Activated CD8-positive, alpha-beta memory T cell treated with anti-CD3 and anti-CD28 coated beads for 24 hours (primary cell): ENCODE measurements at places on chromosomes 6 and 20.

GRCh38 chr6:2162079-2162445 is 83.3 kb downstream of the GMDS start:
- no peak for DNase-seq

DNA sequence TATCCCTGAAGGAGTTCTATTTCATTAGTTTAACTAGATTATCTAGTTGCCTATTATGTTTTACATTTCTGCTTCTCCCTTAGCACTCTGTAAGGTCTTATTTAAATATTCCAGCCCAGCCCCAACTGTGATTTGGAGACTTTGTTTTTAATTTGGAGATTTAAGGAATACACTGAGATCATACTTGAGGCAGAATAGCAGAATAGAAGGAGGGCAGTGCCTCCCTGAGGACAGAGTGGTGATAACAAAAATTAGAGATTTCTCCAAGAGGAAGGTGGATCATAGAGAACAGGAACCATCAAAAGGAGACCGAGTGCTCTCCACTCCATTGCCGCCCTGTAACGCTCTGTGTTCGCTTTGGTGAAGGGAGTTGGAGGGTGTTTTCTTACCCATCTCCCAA is 14.8 kb upstream of the CD164 start:
- no peak for DNase-seq

DNA sequence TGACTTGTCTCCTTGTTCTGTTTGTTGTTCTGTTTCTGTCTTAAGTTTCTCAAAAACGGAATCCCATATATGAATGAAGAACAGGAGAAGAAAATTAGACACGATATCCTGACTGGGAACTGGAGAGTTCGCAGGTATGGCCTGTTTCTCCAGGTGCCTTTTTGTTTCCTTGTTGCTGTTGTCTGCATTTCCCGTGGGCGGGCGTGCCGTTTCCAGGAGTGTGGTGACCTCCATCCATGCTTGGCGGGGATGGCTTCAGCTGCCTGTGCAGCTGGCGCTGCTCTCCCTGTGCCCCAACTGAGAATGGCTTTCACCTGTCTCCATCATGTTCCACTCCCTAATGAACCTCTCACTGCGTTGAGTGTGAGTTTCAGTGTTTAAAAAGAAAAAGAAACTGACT is 4.4 kb downstream of the PNLDC1 start:
- no peak for DNase-seq

DNA sequence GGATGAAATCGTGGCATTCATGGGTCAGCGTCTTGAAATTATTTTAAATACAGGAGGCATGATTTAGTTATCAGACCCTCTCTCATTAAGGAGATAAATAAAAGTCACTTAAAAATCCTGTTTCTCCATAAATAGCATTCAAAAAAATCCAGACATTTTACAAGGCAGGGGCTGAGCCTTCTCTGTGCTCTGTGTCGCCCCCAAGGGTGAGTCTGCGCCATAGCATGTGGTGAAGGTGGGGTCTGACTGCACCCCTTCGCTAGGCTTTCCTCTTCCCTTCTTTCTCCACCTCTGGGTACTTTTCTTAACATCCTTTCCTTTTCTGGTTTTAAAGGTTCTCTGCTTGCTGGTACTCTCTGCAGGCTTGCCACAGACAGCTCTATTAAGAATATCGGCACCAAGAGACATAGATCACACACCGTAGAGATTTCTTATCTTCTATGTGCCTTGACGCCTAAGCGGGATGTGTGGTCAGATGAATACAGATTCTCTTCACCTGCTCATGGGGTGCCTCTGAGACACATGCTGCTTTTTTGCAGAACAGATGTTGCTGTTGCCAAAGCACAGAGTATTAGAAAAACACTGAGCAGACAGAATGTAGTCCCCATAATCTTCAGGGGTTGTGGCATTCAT is 20.1 kb upstream of the FAM209A start:
- DNase-seq: no peak

- DNase-seq: no peak
These were observed 3.7 kb downstream of the TNXB start for GRCh38 chr6:32105433-32105832.

DNA sequence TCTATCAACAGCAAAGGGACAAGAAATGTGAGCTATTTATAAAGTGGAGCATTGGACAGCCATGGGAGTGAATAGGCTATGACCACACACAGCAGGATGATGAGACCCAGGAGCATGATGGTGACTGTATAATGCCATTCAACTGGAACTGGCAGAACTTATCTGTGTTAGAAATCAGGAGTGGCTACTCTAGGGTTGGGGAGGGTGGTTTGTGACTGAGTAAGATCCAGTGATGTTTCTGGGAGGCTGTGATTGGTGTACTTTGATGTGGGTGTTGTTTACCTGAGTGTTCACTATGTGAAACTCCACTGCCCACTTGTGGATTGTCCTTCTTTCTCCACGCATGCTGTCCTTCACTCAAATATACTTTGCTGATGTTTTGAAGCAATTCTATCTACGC is 11.5 kb upstream of the HLA-B start:
- no peak for DNase-seq

DNA sequence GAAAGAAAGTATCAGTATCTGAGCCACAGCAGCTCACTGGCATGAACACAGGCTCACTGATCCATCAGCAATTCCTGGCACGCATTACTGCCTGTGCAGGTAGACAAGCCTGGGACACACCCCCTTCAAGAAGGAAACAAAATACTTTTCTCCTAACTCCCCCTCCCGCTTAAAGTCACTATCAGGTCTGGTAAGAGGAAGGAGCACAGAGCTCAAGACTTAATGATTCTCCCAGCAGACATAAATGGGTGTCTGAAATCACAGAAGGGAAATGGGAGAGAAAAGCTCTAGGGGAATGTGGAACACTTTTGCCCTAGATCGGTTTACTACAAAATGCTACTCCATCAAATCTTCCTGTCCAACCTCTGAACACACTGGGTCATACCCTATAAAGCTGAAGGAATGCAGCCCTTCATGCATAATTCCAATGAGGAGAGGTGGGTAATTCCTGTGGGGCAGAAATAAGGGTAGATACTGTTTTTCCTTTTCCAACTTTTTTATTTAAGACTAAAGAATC is at the start of gene ADGRF1:
Gene ADGRF1, minus strand, starts transcription at position 58 of the 517 bp plus-strand sequence. CDS start 13,271 bp downstream, outside the sequence.
- DNase-seq: no peak

- peak; percentile 62 for DNase-seq
These were observed 210.2 kb downstream of the TMEM200A start for GRCh38 chr6:130575971-130576370.

DNA sequence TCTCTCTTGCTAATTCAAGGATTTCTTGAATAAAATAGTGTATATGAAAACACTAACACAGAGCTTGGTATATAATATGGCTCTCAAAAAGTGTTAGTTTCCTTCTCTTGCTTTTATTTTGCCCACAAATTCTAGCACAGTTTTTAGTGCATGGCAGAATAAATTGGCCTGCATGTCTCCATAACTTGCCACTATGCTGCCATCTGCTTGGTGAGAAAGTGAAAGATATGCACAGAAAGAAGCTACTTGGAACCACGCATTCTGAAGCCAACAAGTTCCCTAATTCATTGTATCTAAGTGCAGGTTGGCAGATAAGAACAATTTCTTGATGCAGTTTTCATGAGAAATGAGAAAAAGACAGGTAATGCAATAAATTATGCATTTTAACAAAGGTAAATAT is 101.2 kb downstream of the EPHA7 start:
- DNase-seq: no peak

GRCh38 chr20:33188421-33188820 is 20.5 kb downstream of the BPIFA2 start:
- no peak for DNase-seq

DNA sequence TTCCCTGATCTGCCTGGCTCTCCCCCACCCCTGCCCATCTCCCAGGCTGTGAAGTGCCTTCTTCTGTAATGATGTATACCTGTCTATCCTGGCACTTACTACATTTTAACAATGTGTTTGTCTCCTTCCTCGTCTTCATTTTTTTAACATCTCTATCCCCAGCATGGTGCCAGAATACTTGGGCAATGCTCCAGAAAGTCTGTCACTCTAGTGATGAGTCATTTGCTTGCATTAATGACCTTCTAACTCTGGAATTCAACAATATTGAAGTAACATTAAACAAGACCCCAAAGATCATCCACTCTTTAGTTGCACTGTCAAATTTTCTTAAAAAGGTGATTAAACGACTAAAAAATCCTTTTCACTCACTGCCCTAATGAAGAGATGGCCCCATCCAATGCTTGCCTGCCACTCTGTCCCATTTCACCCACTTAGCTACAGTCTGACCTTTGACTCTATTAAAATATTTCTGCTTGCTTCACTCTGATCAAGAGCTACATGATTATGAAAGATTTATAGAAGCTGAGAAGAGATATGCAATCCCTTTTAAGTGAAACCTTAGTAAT is 7.7 kb upstream of the KLHL31 start:
- no peak for DNase-seq

DNA sequence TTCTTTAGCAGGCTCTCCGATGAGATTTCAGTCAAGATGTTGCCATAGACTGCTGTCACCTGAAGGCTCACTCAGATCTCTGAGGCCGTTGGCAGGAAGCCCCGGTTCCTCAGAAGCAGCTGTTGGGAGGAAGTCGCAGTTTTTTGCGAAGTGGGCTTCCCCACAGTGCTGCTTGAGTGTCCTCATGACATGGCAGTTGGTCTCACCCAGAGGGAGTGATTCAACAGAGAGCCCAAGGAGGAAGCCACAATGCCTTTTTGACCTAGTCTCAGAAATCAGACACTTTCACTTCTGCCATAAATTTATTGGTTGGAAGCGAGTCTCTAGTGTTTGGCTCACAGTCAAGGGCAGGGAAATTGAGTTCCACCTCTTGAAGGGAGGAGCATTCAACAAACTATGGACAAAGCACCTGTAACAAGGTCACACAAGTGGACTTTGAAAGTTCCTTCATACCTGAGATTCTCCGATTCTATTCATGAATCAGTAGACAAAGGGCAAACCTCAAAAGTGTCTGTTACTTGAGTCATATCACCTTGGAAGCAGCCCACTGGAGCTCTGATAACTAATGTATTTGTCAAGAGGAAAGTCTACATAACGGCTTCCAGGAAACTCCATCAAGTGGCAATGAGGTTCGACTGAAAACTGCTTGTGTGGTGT is 208.3 kb downstream of the TASP1 start:
- DNase-seq: no peak

DNA sequence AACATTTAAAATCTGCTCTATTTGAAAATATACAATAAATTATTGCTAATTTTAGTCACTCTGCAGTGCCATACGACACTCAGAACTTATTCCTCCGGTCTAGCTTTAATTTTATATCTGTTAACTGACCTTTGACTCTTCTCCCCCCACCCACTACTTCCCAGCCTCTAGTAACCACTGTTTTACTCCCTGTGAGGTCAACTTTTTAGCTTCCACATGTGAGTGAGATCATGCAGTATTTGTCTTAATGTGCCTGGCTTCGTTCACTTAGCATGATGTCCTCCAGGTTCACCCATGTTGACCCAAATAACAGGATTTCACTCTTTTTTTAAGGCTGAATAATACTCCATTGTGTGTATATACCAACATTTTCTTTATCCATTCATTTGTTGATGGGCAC is 80.8 kb downstream of the RPP40 start:
- DNase-seq: no peak

- no peak for DNase-seq
These were observed 13.0 kb upstream of the ABHD16B start for GRCh38 chr20:63848003-63848911.

- no peak for DNase-seq
These were observed 66.6 kb downstream of the HIVEP2 start for GRCh38 chr6:142878407-142878806.
